ENCODE measurements at places on chromosomes 1 and 21.

DNA sequence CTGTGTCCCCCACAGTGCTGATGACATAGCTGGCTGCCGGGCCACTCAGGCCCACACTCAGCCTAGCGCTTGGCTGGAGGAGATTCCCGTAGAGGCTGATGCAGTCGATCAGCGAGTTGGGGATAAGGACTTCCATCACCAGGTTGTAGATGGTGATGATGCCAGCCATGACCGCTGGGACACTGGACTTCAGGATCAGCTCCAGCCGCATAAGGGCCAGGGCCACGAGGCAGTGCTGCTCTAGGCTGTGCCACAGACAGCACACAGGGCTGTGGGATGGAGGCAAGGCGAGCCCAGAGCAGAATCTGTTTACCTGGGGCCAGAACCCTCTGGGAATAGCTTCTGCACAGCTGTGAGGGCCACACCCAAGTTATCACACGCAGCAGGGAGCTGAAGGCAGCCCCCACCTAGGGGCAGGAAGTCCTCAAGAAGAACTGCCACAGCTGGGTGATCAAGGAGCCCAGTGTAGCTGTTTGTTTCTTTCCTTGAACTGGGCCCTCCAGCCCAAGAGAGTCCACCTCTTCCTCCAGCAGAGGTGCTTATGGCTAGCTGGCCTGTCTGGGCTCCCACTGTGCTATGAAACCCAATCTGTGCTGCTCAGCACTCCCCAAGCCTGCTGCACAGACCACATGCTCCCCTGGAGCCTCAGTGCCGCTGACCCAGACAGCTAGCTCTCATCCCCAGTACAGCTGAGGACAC is 6.2 kb downstream of the SLC2A1 start:
- no peak for DNase-seq

GRCh38 chr1:172180501-172181285 is 239.8 kb upstream of the C1orf105 start:
- DNase-seq: peak; percentile 66

GRCh38 chr1:152048416-152049009 is 11.7 kb upstream of the S100A11 start:
- peak; percentile 87 for DNase-seq

DNA sequence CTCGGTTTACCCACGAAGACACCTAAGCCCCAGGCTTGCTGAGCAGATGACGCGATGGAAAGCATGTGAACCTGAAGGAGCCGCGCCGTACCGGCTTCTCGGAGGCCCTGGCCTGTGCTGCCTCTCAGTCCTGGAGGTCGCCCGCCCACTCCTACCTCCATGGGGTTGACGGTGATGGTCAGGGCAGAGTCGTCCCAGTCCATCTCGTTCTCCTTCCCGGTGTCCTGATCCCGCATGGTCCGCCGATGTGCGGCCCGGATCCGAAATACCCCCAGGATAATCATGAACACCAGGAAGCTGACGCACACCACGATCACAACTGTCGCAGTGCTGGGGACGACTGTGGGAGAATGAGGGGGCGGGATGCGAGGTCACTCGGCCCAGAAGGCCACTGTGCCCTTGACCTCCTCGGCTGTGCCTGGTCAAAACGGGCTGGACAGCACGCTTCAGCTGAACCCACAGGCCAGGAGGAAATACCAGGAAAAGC is 79.6 kb downstream of the PIK3CD start:
- DNase-seq: no peak

- peak; percentile 51 for DNase-seq
These were observed 18.5 kb downstream of the PLA2G2D start for GRCh38 chr1:20100632-20101355.

GRCh38 chr1:210250665-210250997 is 18.0 kb downstream of the SERTAD4 start:
- DNase-seq: no peak

DNA sequence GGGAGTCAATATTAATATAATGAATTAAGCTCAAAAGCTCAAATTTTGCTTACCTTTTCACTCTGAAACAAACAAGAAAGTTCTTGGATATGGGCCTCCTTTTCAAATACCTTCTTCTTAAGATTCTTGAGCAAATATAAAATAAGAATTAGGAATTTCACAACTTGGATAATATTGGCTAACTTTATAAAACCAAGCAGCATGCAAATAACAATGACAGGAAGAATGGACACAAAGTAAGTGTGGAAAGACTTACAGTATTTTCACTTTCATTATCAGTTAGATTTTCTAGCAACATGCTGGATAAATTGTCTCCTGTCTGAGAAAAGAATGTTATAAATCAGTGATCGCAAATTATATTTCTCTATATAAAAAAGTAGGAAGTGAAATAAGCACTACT is 13.2 kb downstream of the ODF2L start:
- no peak for DNase-seq

- DNase-seq: no peak
These were observed 323.5 kb downstream of the DUSP10 start for GRCh38 chr1:221418346-221418745.

Data from activated CD4-positive, alpha-beta memory T cell treated with anti-CD3 and anti-CD28 coated beads for 36 hours (primary cell).